ENCODE measurements at places on chromosomes 2 and 18.
A peak's percentile ranks its signal among the peaks of the same experiment; 100 is the strongest.

- DNase-seq: peak; percentile 31
Measured at GRCh38 chr18:12271376-12272235, 17.4 kb downstream of the CIDEA start.

GRCh38 chr2:16653799-16654198, 11.8 kb downstream of the CYRIA start:
- DNase-seq: no peak

DNA sequence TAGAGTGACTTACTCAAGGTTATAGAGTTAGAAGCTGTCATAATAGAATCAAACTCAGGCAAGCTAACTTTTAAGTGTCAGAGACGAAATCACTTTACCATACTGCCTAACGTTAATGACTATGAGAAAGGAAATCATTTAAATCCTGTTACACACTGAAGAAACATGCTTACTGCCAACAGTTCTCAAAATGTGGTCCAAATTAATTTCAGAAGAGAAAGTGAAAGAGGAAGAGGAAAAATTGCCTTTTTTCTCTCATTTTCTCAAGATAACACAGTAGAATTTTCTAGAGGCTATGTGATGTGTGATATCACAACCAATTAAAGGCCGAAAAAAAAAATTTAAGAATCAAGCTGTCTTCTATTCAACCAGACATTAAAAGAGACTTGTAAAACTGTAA, 1362.7 kb upstream of the CHAC2 start:
- DNase-seq: no peak

DNA sequence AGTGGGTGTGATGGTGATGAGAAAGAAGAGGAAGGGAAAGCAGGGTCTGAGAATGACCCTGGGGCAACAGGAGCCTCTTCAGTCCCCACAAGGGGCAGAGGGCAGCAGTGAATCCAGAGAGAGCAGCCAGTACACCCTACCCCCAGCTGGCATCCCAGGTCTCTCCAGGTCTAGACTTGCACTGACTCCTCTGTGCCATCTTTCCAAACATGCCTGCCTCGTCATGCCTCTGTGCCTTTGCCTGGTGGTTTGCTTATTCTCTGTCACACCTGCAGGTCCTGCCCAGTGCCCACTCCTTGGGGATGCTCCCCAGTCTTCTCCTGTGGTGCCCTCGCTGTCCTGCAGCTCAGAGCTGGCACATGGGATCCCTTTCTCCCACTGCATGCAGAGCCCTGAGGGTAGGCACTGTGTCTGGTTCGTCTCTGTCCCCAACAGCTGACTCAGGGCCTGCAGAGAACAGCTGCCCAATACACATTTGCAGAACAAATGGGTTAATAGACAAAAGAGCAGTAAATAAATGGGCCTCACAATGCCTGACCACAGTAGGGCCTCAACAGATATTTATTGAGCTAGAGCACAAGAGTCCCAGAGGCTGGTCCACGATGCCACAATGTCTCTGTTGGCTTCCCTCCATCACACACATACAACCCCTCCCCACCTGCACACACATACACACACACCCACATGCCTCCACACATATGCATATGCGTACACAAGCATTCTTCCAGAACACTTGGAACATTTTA, 89.8 kb downstream of the HS1BP3 start:
- no peak for DNase-seq

DNA sequence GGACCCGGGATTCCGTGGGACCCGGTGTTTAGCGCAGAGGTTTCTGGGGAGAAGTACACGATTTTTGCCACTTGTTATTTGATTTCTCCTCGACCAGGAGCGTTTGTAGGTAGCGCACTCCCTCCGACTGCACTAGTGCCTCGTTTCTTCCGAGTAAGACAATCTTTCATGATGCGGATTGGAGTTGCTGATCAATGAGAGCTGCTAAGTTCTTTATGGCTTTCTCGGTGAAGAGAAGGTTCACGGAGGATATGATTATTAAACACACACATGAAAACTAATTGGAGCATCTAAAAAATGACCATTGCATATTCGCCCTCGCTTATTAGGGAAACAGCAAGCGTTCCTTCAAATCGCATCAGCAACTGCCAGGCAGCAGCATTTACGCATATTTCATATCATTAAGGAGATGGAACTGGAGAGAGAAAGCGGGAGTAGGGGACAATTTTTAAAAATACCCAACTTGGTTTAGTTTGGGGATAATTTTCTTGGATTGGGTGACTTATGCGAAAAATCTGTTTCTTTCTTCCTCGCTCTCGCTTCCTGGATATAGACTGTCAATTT, 616 bp downstream of the EML6 start:
- DNase-seq: no peak

DNA sequence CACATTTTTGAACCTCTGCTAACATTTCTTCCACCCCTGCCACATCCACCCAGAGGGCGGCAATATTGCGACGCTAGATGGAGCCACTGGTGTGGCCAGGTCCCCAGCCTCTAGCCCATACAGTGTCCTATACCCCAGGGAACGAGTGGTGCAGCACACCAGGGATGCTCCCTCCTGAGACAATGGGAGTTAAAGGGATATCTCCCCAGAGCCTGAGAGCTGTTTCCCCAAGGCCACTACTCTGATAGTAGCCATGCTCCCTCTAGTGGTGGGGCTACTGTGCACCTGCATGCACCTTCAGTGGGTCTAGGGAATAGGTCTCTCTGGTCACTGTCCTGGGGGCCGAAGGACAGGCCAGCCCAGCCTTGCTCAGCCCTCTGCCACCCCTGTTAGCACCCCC, 336.4 kb upstream of the FSHR start:
- no peak for DNase-seq

- DNase-seq: no peak
Measured at GRCh38 chr2:7829241-7829640, 852.6 kb upstream of the ID2 start.

DNA sequence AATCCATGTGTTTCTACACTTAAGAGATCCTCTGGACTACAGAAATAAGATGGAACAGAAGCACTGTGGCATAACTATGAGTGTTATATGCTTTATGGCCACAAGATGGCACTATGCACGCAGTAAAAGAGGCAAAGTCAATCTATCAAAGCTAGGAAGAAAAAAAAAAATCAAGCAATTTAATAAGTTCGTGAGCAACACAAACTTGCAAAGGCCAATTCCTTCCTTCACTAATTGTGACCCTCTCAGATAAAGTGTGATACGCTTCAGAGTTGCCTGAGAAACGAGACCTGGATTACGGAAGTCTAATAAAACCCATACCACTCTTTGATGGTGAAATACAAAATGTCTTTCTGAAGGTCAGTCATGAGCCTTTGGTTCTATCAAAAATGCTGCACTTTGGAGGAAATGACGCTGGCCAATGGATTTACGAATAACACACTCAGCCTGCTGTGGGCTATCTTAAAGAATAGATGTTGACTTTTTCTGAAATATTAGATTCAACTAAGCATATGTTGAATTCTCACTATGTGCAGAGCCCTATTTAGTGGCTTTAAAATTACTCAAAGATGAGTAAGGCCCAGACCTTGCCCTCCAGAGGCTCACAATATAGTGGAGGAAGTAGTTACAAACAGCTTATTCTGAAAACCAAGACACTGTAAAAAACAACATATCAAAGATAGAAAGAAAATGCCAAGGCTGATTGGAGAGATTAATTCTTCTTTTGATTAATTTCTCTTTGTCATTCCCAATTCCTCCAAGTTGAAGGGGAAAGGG, 35.5 kb upstream of the TTR start:
- DNase-seq: peak; percentile 14

GRCh38 chr2:214185546-214185945, 225.3 kb upstream of the VWC2L start:
- no peak for DNase-seq

GRCh38 chr2:236626391-236627150, 56.9 kb downstream of the ACKR3 start:
- no peak for DNase-seq

DNA sequence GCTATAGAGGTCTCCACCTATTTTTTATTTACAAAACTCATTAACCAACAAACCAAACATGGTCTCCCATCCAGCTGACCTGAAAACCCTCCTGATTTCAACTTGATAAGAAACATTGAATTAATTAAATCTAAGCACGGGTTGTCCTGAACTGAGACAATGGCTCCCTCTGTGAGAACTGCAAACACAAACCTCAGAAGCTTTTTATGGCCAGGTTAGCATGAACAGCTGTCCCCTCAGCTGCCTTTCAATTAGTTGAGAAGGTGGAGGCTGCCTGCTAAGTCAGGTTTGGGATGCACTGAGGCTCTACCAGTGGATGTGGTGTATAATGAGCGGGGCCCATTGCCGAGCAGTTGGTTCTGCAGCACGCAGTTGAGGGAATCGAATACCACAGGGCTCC, 258.5 kb upstream of the DDX18 start:
- DNase-seq: no peak

DNA sequence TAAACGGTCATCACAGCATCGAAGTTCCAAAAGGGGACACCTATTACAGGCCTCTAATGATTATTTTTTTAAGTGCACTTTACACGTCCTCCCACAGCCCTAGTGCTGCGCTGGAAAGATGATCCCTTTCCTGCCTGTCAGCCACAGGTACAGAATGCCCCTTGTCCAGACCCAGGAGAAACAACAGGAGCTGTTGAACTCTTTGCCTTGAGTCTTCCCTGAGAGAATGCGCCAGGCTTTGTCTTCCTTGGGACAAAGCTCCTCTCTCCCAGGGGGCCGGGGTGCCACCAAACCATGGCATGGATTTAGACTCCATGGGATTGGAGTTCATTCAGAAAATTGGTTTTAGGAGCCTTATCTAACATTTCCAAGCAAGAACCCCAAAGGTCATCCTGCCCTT, 319.0 kb upstream of the SOX11 start:
- no peak for DNase-seq

- no peak for DNase-seq
Measured at GRCh38 chr2:207333599-207334300, 168.0 kb upstream of the KLF7 start.

- DNase-seq: no peak
Measured at GRCh38 chr2:85584857-85585780, 888 bp downstream of the VAMP5 start.

DNA sequence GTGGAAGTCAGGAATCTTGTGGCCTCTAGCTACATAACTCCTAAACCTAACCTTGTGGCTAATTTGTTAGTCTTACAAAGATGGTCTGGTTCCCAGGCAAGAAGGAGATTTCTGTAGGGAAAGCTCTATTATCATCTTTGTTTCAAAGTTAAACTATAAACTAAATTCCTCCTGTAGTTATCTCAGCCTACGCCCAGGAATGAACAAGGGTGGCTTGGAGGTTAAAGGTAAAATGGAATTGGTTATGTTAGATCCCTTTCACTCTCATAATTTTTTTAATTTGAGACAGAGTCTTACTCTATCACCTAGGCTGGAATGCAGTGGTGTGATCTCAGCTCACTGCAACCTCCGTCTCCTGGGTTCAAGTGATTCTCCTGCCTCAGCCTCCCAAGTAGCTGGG, 24.6 kb upstream of the PDK1 start:
- no peak for DNase-seq

GRCh38 chr2:74005786-74006185, 21.1 kb downstream of the TET3 start:
- DNase-seq: no peak

GRCh38 chr2:7127687-7128086, 210.5 kb downstream of the RNF144A start:
- DNase-seq: no peak

DNA sequence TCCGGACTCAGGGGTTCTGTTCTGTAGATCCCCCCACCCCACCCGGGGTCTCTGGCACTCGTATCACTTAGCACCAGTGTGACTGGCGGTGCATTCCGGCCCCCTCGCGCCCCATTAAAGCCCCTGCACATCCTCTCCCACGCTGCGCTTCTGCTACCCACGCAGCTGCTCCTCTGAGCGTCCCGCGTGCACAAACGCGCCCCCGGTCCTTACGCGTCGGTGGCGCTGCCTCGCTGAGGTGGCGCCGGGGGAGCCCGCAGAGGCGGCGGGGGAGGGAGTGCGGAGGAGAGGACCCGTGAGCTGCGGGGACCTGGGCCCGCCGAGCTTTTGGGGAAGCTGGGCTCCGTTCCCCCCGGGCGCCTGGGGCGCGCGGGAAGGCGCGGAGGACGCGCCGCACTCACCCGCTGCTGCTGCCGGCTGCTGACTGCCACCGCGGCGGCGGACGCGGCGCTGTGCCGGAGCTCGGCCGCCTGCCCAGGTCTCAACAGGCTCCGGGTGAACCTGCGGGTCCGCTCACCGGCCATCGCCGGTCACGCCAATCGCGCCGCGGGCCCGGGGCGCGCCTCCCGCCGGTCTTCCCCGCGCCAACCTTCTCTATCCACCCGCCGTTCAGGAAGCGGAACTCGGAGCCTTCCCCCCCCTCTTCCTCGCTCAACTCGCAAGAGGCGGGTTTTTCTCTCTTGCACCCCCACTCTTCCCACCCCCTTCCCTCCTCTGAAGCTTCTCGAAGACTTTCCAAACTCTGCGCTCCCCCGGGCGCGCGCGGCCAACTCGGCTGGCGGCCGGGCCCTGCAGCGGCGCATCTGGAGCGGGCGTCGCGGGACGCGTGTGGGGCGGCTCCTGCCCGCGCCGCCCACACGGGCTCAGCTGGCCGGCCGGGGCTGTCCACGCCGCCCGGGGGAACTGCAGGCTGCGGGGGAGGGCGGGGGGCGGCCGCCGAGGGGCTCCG, at the start of gene DOCK10:
Gene DOCK10, minus strand, starts transcription at position 618 of the 949 bp plus-strand sequence. Its CDS starts 94 bp downstream, at position 524.
- DNase-seq: peak; percentile 10

GRCh38 chr18:49631146-49631866, 69.4 kb downstream of the LIPG start:
- no peak for DNase-seq

GRCh38 chr2:197633109-197633657, 42.2 kb downstream of the RFTN2 start:
- no peak for DNase-seq

- no peak for DNase-seq
Measured at GRCh38 chr2:184205048-184205596, 393.2 kb upstream of the ZNF804A start.

GRCh38 chr2:88350331-88351248, 101.9 kb downstream of the FOXI3 start:
- peak; percentile 61 for DNase-seq

DNA sequence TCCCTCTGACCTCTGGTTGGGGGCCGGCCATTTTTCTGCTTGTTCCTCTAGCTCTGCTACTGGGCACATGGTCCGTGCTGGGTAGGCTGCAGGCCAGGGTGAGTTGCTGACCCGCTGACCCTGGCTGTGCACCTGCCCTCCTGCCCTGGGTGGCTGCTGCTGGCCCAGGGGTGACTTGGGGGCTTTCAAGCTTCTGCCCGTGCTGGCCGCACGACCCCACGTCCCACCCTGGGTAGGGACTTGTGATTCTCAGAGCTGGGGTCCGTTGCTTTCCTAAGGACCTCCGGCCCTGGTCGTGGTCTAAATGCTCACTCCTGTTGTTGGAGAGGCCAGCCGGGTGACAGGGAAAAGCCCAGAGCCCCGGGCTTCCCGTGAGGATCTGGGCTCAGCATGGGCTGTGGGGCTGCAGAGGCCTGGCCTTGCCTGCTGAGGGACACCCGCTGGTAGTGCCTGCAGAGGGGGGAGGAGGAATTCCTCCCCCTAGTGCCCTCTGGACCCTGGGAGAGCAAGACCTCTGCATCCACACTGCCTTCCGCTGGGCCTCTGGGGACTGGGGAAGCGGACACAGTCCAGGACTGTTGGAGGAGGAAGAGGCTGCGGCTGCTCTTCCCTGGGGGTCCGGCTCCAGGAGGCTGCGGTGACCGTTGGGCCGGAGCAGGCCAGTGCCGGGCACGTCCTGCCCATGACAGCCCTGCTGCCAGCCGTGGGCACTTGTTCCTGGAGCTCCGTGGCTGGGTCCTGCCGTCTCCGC, 6.3 kb upstream of the GAL3ST2 start:
- no peak for DNase-seq
